ENCODE measurements at places on chromosomes 6 and 20.

GRCh38 chr20:21613512-21613911, 92.0 kb upstream of the PAX1 start:
- DNase-seq, result no peak

DNA sequence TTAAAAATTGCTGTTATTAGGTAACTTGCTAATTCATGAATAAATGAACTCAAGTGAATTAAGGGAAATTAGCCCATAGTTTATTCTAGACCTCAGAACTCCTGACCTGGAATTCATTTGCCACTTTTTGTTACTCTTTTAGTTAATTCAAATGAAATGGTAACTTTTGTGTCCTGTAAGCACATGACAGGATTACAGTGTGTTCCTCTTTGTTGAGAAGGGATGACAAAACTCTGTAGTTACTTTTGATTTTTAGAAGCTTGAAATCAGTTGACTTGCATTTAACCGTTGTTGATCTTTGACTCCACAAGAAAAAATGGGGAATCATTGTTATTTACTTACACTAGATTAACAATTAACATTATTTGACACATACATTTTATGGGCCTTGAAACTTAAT, 6.2 kb downstream of the SLC9A8 start:
- DNase-seq, result no peak

DNA sequence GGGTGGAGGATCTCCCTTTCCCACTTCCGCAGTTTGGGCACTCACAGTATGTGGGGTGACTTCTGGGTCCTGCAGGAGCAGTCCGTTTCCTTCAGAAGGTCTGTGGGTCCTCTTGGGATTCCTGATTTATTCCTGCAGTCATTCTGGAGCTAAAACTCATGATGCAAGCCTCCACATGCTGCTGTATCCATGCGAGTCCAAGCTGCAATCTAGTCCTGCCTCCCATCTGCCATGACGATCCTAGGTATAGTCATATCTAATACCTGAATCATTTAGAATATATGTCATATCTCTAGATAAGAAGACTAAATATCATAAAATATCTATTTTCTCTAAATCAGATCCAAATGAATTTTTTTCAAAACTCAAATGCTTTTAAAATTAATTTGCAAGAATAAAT, 103.4 kb upstream of the AHI1 start:
- no peak for DNase-seq

GRCh38 chr6:107290491-107290890, 168.9 kb downstream of the PDSS2 start:
- DNase-seq, result no peak

DNA sequence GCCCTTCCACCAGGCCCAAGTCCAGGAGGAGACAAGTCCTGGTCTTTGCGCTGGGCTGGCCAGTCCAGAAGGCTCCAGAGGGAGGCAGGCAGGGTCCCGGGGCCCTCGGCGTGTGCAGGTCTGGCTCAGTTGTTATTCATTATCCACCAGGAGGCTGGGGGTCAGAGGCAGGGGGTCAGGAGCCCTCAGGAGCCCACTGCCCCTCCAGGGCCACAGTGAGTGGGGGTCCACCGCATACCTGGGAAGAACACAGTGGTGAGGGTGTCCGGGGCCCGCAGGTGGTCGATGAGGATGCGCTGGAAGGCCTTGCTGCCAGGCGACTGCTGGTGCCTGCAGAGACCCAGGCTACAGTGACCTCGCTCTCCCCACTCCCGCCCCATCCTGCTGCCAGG, 4.4 kb upstream of the C20orf144 start:
- no peak for DNase-seq

- no peak for DNase-seq
Observed at GRCh38 chr6:48834706-48835105, 628.3 kb downstream of the MMUT start.

- no peak for DNase-seq
Observed at GRCh38 chr20:37351689-37352607, 6.0 kb downstream of the SRC start.

DNA sequence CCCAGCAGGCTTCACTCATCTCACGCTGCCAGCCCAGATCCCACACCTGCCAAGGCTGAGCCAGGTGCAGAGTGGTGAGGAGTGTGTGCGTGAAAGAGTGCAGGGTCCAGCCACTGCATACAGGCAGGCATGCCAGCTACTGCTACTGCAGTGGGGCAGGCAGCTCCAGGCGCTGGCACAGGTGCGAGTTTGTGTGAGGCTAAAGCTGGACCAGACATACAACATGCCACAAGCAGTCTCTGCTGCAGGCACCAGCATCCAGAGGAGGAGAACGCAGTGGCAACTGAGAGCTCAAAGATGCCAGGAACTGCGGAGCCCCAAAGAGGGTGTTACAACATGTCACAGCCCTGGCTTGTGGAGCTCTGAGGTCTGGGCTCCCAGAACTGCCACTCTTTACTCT, 149.8 kb downstream of the EYS start:
- DNase-seq, result no peak

GRCh38 chr6:124882579-124883393, 79.5 kb upstream of the RNF217 start:
- DNase-seq, result no peak

DNA sequence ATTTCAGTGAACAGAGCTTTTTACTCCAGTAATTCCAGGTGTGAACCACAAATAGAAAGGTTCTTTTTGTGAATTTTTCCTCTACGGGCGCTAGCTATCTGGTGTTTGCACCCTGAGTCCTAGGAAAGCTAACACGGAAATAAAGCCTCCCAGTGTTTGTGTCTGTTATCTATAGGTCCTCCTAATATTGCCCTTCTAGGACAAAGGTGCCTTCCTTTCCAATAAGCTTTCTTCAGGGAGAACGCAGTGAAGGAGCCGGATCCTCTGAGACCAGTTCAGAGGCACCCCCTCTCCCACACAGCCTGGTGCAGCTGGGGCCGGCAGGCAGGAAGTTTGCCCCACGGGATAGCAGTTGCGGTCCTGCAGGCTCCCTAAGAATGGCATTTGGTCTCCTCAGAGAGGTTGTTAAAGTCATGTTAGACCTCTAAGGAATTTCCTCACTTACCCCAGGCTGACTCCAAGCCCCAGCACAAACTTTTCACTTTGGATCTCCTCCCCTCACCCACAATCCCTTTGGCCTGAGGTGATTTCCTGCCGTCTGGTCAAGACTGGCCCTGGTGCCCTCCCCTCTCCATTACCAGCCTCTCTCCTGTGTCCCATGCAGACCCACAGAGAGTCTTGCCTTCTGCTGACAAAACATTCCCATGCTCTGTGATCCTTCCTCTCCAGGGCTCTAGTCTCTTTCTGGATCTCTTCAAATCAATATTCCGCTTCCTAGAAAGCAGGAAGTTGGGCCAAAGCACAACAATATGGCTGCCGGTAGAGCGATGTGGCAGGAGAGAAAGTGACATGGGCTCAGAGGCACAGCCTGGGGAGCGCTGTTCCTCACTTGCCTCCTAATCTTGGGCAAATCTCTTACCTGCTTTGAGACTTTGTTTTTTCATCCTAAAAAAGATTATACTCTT, 126.0 kb downstream of the MOXD1 start:
- no peak for DNase-seq

GRCh38 chr6:119347466-119348095, 2.0 kb downstream of the MAN1A1 start:
- DNase-seq, result no peak

DNA sequence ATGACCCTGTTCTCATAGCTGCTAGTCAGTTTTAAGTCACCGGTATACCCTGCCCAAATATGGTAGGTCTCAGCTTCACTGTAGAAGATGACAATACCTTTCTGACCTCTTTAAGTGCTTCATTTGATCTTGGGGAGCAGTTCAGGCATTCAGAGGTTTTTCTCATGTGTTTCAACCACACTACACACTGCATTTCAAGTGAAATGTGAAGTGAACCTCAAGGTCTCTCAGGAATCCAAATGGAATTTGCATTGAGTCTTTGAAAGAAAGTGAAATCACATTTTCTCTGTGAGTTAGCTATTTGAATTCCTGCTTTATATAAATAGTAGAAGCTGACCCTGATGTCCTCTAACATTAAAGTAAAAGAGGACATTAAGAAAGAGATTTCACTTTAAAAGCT, 461.6 kb downstream of the ADGRB3 start:
- DNase-seq, result no peak

- DNase-seq, result no peak
Observed at GRCh38 chr6:21151119-21151518, 442.4 kb upstream of the SOX4 start.

GRCh38 chr6:170416303-170416702, 109.7 kb downstream of the FAM120B start:
- no peak for DNase-seq

GRCh38 chr6:41747256-41748101, at the start of gene PGC:
PGC (minus strand) TSS chr6:41747397; CDS start chr6:41747334, 63 bp downstream.
- no peak for DNase-seq

- no peak for DNase-seq
Observed at GRCh38 chr20:4835244-4836177, 113.8 kb downstream of the PRND start.

- DNase-seq, result no peak
Observed at GRCh38 chr20:3398681-3399252, 8.7 kb downstream of the DNAAF9 start.

DNA sequence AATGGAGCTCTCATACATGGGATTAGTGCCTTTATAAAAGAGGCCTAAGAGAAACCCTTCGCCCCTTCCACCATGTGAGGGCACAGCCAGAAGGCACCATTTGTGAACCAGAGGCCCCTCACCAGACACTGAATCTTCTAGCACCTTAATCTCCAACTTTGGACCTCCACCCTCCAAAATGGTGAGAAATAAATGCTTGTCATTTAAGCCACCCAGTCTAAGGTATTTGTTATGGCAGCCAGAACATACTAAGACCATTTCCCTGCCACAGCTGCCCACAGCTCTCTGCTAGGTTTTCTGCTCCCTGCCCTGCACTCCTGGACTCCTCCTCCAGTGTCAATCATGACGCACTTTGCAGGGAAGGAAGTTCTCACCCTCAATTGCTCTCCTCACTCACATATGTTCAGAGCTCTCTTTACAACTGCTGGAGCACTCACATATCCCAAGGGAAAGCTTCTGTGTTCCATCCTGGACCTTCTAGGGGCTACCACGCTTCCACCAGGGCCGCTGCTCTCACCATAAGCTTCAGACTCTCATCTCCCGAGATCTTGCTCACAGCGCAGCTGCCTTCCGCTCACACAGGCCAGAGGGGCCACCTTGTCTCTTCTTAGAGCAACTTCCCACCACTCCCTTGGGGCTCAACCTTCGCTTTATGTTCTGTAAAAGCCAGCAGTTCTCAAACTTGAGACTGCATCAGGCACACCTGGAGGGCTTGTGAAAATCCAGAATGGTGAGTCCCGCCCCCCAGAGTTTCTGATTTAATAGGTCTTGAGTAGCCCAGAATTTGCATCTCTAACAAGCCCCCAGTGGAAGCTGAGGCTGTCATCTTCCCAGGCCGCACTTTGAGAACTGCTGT, 1.6 kb upstream of the LY86 start:
- no peak for DNase-seq

GRCh38 chr6:139027620-139028182, 844 bp upstream of the ABRACL start:
- DNase-seq, result peak; percentile 50

DNA sequence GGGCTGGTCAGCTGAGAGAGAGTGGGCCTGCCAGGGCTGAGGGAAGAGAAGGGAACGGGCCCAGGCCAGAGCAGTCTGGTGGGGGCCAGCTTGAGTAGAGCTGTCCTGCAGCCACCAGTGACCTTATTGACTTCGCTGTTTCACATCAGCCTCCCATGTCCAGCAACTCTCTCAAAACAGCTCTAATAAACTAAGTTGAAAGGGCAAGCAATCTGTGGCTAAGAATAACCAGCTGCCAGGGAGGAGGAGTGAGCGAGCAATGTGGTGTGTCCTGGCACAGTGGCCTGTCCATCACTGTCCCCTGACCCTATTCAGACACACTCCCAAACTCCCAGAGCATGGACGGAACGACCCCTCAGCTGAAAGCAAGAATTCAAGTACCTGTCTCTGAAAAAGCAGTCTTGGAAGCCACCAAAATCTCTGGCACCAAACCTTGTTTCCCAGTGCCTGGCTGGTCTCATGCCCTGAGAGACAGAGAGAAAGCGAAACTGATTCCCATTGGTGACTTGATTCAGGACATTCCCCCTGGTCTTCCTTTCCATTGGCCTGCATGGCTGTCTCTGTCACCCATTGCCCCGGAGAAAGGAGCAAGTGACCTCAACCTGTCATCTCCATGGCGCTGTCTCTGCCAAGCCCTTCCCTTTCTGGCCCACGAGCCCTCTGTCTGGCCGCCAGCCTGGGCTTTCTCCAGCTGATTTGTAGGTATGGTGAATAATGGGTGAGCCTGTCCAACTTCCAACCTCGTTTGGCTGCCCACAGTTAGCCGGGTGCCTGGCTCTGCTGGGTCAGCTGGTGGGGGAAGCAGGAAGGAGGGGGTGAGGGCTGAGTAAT, at the start of gene DDO:
TSS of gene DDO (minus strand) at position 490 of the 831 bp plus-strand sequence. CDS start 2,113 bp downstream, outside the sequence.
- no peak for DNase-seq

GRCh38 chr20:48662711-48663110, 165.1 kb downstream of the PREX1 start:
- DNase-seq, result no peak

- no peak for DNase-seq
Observed at GRCh38 chr6:39063526-39063925, 14.9 kb downstream of the GLP1R start.

- no peak for DNase-seq
Observed at GRCh38 chr20:57414867-57415592, 23.8 kb downstream of the RBM38 start.

DNA sequence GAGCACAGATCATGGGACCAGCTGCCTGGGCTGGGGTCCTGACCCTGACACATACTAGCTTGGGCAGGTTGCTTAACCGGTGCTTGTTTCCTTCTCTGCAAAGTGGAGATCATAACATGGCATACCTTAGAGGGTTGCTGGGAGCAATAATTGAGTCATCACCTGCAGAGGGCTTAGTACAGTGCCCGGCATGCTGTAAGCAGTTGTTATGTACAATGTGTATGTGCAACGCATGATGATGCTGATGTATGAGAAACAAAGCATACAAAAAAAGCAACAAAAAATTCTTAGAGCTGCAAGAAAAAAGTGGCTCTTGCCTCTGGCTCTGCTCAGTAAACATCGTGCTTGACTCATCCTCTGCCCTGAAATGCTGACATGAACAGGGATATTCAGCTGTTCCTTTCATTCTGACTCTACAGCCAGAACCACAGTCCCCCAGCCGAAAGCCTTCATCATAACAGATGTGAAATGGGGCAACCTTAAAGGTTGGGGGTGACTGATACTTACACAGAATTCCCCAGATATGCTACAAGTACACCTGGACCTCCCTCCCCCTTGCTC, 91.7 kb downstream of the CLIC5 start:
- DNase-seq, result no peak

GRCh38 chr20:63099456-63100173, 92.9 kb upstream of the BHLHE23 start:
- no peak for DNase-seq

- no peak for DNase-seq
Observed at GRCh38 chr6:40414617-40415016, 172.5 kb downstream of the LRFN2 start.

- DNase-seq, result no peak
Observed at GRCh38 chr20:13449868-13450434, 188.8 kb downstream of the TASP1 start.

DNA sequence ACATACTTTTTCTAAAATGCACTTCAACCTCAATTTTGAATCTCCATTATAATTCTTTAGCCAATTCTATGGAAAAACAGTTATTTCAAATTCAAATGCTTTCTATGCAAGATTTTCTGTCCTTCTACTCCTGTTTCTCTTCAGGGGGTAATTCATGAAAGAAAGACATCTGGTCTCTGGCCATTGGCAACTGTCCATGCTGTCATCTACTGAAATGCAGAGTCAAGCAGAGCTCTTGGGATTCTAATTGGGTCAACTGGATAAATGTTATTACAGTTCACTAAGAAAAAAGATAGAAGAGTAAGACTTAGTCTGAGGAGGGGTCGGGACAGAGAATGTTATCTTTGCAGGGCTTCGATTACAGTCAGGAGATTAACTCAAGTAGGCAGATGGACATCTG, 22.0 kb upstream of the BMP5 start:
- DNase-seq, result no peak

- DNase-seq, result no peak
Observed at GRCh38 chr6:160041608-160042007, 72.7 kb downstream of the IGF2R start.
